ENCODE measurements at places on chromosomes 2 and 18. TPM values are rescaled to one million over a fixed set of nuclear protein-coding genes. Genes with fewer than 3 reads are reported as not detected.

Gene CHAC2
- total RNA-seq: 5.5 TPM

Gene RNF125
- total RNA-seq: 4.3 TPM

Gene ACVR1
- total RNA-seq: 36.9 TPM

Gene IL36A
- not detected for total RNA-seq

Gene COLEC12
- total RNA-seq: 32.9 TPM

Gene SLC23A3
- total RNA-seq: 4.4 TPM

Gene ANKRD62
- total RNA-seq: not detected

Gene SLC16A14
- total RNA-seq: 3.1 TPM

Gene GALR1
- not detected for total RNA-seq

Gene CCDC148
- 1.3 TPM for total RNA-seq

Gene B3GNT7
- total RNA-seq: 32.6 TPM

Gene RAB6C
- not detected for total RNA-seq

Gene PLGLB1
- total RNA-seq: 2.6 TPM

Gene HTRA2
- 36.6 TPM for total RNA-seq

Gene LCT
- 0.09 TPM for total RNA-seq

Gene CCDC141
- 22.5 TPM for total RNA-seq

Gene DSC3
- not detected for total RNA-seq

Gene SLC30A3
- total RNA-seq: 0.39 TPM

Gene TEX44
- not detected for total RNA-seq

Gene ATG9A
- 58.9 TPM for total RNA-seq

Gene REG3A
- not detected for total RNA-seq

Gene KLHL30
- 0.96 TPM for total RNA-seq

Gene CEBPZOS
- 38.8 TPM for total RNA-seq

Gene CCDC68
- 13.8 TPM for total RNA-seq

Gene TXNL1
- total RNA-seq: 54.3 TPM

Gene KATNAL2
- 4.2 TPM for total RNA-seq

Gene C2orf80
- total RNA-seq: not detected

Gene MAB21L4
- 35.7 TPM for total RNA-seq

Gene MC2R
- total RNA-seq: not detected

Gene SFT2D3
- total RNA-seq: 6.8 TPM

Gene RFX8
- not detected for total RNA-seq

Gene ACMSD
- total RNA-seq: not detected

Gene KCNG3
- total RNA-seq: 1.3 TPM

Gene GREB1
- 1.6 TPM for total RNA-seq

Gene AKAIN1
- not detected for total RNA-seq

Gene FER1L5
- 0.29 TPM for total RNA-seq

Gene TOGARAM2
- 1.5 TPM for total RNA-seq

Gene APOB
- total RNA-seq: 0.26 TPM

Gene CCDC74B
- total RNA-seq: 1.1 TPM

Gene ABCG8
- not detected for total RNA-seq

Gene CCDC85A
- total RNA-seq: 7.6 TPM

Gene SH3BP4
- total RNA-seq: 29.2 TPM

Gene TWIST2
- total RNA-seq: 8.9 TPM

Gene RNF152
- 11.0 TPM for total RNA-seq

Gene HOXD4
- total RNA-seq: 0.17 TPM

Gene MOGAT1
- total RNA-seq: 0.26 TPM

Gene CCDC121
- total RNA-seq: 3.0 TPM

Gene CYP26B1
- total RNA-seq: 4.7 TPM

Gene ATL2
- total RNA-seq: 51.9 TPM

Gene GTF2A1L
- total RNA-seq: not detected

Gene SLC5A7
- total RNA-seq: 0.84 TPM

Gene CROCC2
- 2.3 TPM for total RNA-seq

Gene ASXL3
- 1.5 TPM for total RNA-seq

Data from left lung (tissue), 14 donors.